ENCODE measurements at places on chromosomes 4 and X. TPM values are rescaled to one million over a fixed set of nuclear protein-coding genes. Genes with fewer than 3 reads are reported as not detected.

The VSIG4 gene
- not detected for polyA plus RNA-seq

The PPP2R3B gene
- 9.2 TPM for polyA plus RNA-seq

The ITIH6 gene
- not detected for polyA plus RNA-seq

The RPS6KA6 gene
- 0.86 TPM for polyA plus RNA-seq

The MAGEC2 gene
- polyA plus RNA-seq: not detected

The ZNF732 gene
- 0.16 TPM for polyA plus RNA-seq

The ZC4H2 gene
- 11.8 TPM for polyA plus RNA-seq

The RBMXL3 gene
- polyA plus RNA-seq: not detected

The RRH gene
- polyA plus RNA-seq: not detected

The CYSLTR1 gene
- 63.8 TPM for polyA plus RNA-seq

The CNKSR2 gene
- polyA plus RNA-seq: 4.0 TPM

The TLR2 gene
- polyA plus RNA-seq: 0.58 TPM

The QDPR gene
- polyA plus RNA-seq: 26.2 TPM

The HELT gene
- not detected for polyA plus RNA-seq

The SLC38A5 gene
- 9.3 TPM for polyA plus RNA-seq

The PROM1 gene
- not detected for polyA plus RNA-seq

The GLRA2 gene
- not detected for polyA plus RNA-seq

The PPP4R3C gene
- not detected for polyA plus RNA-seq

The RIPPLY1 gene
- polyA plus RNA-seq: not detected

The ATP2B3 gene
- not detected for polyA plus RNA-seq

Measured in IgD-negative memory B cell (primary cell).